ENCODE measurements at places on chromosomes 12 and 14.

- DNase-seq = no peak
Observed at GRCh38 chr12:94717656-94718055, 67.3 kb upstream of the TMCC3 start.

GRCh38 chr12:104699489-104700190 is 242.9 kb downstream of the CHST11 start:
- no peak for DNase-seq

- DNase-seq = no peak
Observed at GRCh38 chr12:131455581-131456110, 255.2 kb upstream of the SFSWAP start.

GRCh38 chr12:39835517-39836489 is 216.2 kb upstream of the ABCD2 start:
- DNase-seq = no peak

DNA sequence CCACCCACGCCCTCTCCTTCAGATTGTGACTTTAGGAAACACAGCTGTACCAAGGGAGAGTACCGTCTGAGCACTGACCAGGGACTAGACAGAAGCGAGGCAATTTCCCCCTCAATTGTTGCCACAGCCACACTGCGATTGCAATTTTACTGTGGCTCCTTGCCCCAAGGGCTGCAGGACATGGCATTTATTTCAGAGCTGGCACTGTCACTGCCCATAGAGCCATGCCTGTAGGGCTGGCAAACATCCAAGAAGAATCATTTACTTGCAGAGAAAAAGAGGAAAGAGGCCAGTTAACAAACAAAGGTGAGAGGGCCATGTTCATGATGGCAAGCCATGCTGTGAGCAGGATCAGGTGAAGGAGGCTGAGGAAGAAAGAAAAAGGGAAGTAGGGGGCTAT is 129.6 kb downstream of the EMP1 start:
- DNase-seq = no peak

DNA sequence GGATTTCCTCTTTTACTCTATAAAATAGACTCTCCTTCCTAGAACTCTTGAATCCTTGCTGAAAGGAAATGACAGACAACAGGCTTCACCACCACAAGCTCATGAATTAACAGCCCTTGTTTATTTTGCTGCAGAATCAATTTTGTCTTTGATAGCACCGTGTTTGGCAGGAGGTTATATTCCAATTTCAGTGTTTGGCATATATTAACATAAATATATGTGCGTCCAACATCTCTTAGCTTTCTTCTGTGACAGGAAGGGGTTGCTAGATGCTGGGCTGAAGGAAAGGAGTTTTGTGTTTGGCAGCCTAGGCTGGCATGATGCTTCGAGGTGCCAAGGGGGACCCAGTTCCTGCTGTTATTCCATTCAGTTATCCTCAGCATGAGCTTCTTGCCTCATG is 126.4 kb downstream of the TMEM132C start:
- DNase-seq = no peak

- no peak for DNase-seq
Observed at GRCh38 chr14:76106188-76106587, 45.5 kb upstream of the GPATCH2L start.
